ENCODE measurements at places on chromosomes 2 and 18. TPM values are rescaled to one million over a fixed set of nuclear protein-coding genes. Genes with fewer than 3 reads are reported as not detected.
A peak's percentile ranks its signal among the peaks of the same experiment; 100 is the strongest.

Gene IL1B
- not detected for total RNA-seq

Gene TXNDC2
- total RNA-seq: not detected

GRCh38 chr2:181107628-181107945 is 127.2 kb downstream of the UBE2E3 start:
- DNase-seq: no peak

DNA sequence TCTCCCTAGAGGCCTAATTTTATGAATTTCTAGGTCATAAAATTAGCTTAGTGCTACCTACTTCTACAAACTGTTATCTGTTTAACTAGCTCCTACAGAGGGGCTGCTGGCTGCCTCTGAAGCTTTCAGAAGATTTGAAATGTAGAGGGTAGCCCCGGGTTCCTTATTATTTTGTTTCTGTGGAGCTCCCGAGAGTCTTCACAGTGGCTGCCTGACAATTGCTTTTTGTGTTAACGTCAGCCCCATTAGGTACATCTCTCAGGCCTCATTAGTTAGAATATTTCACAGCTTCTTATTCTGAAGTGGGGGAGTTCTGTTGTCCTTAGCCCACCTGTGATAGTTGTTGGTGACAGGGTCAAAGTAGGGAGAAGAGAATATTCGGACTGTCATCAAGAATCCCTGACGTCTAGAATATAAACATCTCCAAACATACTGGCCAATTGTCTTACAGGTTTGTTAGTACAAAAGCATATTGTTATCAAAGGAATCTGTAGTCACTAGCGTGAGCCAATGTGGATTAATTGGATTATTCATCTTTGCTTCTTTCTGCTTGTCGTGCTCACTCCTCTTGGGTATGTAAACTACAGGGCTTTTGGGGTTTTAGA is 77.5 kb downstream of the DIS3L2 start:
- DNase-seq: peak; percentile 58

Gene LIPG
- total RNA-seq: not detected

Gene SEPTIN2
- 268 TPM for total RNA-seq

GRCh38 chr2:102016399-102016955 is 24.7 kb downstream of the IL1R2 start:
- no peak for DNase-seq

DNA sequence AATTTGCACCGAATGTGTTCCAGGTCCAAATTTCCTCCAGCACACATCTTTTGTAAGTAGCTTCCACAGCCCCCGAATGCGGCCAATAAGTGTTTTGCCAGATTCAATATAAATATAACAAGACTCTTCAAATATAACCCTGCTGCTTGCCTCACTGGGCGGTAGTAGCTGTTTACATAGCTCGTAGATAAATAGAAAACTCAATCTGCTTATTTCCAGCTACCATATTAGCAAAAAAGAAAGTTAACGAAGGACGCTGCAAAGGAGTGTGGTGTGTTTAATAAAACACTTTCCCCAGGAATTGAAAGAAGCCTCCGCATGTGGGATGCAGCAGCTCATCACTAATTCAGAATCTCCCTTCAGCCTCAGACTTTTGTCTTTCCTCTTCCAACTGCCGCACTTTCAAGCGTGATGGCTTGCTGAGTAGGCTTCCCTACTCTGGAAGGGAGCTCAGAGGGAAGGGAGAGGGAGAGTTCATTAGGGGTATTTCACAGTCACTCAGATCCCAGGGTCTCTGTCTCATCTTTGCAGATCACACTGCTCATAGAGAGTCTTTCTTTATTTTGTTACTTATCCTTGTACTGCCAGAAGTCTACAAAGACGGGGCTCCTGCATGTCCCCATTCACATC is 367.0 kb downstream of the RND3 start:
- DNase-seq: no peak

- DNase-seq: no peak
Observed at GRCh38 chr2:209591021-209591420, 167.2 kb downstream of the MAP2 start.

DNA sequence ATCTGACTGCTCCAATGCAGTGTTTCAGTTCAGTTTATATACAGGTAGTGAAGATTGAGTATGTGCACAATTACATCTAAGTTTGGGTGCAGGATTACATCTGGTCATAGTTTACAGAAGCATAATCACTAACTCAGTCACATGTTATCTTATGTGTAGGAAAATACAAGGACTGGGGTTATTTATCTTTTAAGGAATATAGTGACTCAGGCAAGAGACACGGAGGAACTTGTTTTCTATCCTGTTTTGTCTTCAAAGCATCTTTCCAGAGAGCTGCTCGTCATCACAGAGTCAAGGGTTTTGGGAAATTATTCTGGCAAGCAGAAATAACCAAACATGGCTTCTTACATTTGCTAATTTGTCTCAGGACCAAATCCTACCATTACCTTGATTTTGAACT is 1371.5 kb upstream of the TMEFF2 start:
- DNase-seq: no peak

- DNase-seq: no peak
Observed at GRCh38 chr2:179559108-179559806, 294.6 kb upstream of the SESTD1 start.

Gene SLC14A1
- not detected for total RNA-seq

Gene TGFA
- total RNA-seq: 2.4 TPM

DNA sequence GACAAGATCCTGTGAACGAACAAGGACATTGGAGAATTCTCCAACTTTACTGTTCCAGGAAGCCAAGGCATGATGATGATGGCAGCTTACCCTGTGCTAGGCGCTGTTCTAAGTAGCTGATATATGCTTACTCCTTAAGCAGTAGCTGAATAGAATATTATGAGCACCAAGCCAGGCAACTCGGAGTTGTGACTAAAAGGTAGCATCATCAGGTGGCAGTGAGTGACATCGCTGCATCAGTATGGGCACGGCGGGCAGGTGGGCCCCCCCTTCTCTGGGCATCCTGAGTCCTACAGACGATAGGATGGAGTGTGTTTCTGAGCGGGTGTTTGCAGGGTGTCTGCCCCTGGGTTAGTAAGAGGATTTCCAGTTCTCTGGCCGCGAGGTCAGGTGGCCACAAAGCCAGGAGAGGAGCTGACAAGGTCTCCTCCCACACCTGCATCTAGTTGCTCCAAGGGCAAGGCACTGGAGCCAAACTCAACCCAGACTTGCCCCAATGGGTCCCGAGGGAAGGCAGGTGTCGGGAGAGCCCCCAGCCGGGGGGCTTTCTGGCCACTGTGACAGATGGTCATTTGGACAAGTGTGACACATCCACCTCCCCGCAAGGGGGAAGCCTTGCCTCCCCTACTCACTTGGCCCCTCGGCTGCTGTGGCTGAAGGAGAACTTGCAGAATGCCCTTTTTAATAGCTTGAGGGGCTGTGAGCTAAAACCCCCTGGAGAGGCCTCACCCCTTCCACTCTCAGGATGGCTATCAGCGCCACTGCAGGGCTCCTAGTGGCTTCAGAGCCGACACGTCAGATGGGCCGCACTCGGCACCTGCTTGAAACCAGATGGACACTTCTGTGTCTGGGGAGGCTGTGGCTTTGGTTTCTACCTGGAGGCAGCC is 55.5 kb downstream of the CRACDL start:
- DNase-seq: no peak

GRCh38 chr2:138147796-138148195 is 183.5 kb downstream of the HNMT start:
- DNase-seq: no peak

DNA sequence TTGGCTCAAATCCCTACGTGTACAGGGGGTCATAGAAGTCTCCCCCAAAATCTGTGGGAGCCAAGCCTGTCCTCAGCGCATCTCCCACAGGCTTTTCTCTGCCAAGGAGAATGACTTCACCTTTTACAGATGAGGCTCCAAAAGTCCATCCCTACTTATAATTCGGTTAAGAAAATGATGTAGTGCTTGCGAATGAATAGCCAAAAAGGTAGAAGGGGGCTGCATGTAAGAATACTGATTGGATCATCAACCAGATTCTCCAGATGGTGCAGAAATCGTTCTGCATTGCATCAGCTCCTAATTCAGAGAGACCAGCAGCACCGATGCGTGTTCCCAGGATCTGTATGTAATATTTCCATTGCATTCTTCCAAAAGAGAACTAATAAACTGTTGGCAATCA is 91.9 kb downstream of the EPHA4 start:
- no peak for DNase-seq

- no peak for DNase-seq
Observed at GRCh38 chr2:39308778-39309177, 65.0 kb upstream of the CDKL4 start.

Gene PREB
- 95.3 TPM for total RNA-seq

- DNase-seq: no peak
Observed at GRCh38 chr2:98896944-98897343, 39.1 kb downstream of the CRACDL start.

DNA sequence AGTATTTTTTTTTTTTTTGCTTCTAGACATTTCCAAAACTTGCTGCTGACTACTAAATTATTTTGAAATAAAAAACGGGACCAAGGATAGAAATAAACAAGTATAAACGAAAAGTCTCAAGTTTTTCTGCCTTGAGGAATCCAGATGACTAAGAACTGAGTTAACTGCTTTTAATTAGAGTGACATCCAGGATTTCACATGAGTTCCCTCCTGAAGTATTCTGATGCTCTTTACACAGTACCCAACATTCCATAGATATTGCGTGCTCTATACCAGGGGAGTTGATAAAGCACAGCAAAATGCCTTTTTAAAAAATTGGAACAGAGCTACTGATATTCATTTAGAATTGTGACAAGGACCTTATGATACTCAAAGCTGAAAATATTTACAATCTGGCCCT is 618.0 kb downstream of the CCDC85A start:
- DNase-seq: no peak

Gene IL1R1
- 1.3 TPM for total RNA-seq

Measured in SK-MEL-5 (cell line).